ENCODE measurements at places on chromosomes 6 and 20. TPM values are rescaled to one million over a fixed set of nuclear protein-coding genes. Genes with fewer than 3 reads are reported as not detected.

DNA sequence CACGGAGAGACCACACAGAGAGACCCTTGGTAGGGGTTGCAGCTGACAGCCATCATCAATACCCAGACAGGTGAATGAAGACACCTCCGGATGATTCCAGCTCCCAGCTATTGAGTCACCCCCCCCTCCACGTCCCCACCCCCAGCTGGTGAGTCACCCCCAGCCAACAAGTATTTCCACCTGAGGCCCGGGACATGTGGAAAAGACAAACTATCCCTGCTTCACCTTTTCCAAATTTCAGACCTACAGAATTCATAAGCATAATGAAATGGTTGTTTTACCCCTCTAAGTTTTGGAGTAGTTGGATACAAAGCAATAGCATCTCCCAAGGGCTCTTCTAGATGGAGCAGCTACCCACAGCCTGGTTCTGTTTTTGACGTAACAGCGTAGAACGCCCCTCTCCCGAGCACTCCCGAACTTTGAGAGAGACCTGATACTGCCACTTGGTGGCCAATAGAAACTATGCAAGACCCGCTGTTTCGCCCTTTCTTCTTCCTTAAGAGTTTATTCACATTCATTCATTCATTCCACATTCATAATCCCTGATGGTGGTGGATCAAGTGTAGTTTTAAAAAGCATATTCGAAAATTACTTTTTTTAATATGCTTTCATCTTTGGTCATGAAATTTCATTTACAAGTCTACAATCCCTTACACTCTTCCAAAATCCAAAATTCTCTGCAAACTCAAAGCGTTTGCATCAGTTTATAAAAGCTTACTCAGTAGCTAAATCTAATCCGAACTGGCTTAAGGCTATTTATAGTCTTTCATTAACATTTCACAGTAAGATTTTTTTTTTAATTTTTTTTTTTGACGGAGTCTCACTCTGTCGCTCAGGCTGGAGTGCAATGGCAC is 15.1 kb upstream of the PPP1R16B start:
- no peak for DNase-seq
- no peaks in the 10 kb centered on the region for H3K27me3 ChIP-seq
- H3K4me3 ChIP-seq: no peak overlapping the region
- no peaks in the 10 kb centered on the region for H3K36me3 ChIP-seq
- no peak overlapping the region for H3K27ac ChIP-seq

- H3K4me3 ChIP-seq: no peak overlapping the region
- H3K27me3 ChIP-seq: peaks cover 18% of the 10 kb centered on the region
- H3K36me3 ChIP-seq: no peaks in the 10 kb centered on the region
- no peak for DNase-seq
- no peaks in the 10 kb centered on the region for H3K4me1 ChIP-seq
- H3K27ac ChIP-seq: no peak overlapping the region
These were observed 17.8 kb downstream of the GRM4 start for GRCh38 chr6:34128045-34128444.

DNA sequence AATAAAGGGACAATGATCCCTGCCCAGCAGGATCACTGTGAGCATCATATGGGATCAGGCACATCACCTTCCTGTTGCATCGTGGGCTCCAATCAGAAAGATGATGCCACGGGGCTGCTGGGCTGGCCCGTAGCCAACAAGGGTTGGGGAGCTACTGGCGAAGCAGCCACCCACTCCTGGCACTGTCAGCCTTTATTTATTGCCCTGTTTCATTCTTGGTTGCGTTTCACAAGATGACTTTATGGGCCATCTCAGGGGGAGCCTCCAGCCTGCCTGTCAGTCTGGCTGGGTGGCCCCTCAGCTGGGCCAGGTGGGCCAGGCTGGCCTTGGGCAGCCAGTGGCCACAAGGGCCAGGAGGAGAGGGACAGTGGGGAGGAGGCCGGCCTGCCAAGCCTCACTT is 17.3 kb downstream of the VSTM2L start:
- H3K27me3 ChIP-seq: peaks cover 13% of the 10 kb centered on the region
- no peak for DNase-seq
- H3K4me3 ChIP-seq: no peak overlapping the region
- no peak overlapping the region for H3K27ac ChIP-seq

DNA sequence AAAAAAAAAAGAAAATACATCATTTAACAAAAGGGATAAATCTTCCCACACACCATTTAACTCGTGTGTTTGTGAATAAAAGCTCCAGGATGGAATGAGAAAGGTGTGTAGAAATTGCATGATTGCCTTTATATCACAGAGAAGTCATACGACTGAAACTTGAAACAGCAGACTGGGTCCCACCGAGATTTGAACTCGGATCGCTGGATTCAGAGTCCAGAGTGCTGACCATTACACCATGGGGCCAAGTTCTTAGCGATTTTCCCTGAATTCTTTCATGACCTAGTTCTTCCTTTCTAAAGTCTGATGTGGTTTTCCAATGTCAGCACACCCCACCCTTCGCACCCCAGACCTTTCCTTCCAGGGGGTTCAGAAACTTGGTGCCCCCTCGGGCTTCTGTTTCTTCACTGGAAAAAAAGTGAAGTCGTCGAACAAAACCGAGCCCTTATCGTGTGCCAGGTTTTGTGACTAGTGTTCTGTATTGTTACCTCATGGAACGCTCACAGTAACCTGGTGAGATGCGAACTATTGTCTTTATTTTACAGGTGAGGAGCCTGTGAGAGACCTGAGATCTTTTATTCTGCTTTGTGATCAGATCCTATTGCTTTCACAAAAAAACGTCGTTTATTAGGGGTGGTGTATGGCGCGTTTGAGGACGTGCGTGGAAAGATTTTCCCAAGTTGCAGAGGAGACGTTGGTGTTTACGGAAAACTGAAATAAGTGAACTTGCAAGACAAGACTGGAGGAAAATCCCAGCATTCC is 120.8 kb downstream of the OR2B2 start:
- peaks cover 5% of the 10 kb centered on the region for H3K4me1 ChIP-seq
- DNase-seq: no peak

- no peaks in the 10 kb centered on the region for H3K27me3 ChIP-seq
- no peak for DNase-seq
- H3K4me1 ChIP-seq: no peaks in the 10 kb centered on the region
- no peak overlapping the region for H3K27ac ChIP-seq
These were observed 429.6 kb upstream of the JARID2 start for GRCh38 chr6:14816116-14816859.

- H3K36me3 ChIP-seq: no peaks in the 10 kb centered on the region
- no peak overlapping the region for H3K27ac ChIP-seq
- no peaks in the 10 kb centered on the region for H3K27me3 ChIP-seq
- no peak for DNase-seq
- no peaks in the 10 kb centered on the region for H3K4me1 ChIP-seq
- no peak overlapping the region for H3K4me3 ChIP-seq
These were observed 67.8 kb downstream of the SYNDIG1 start for GRCh38 chr20:24537210-24537609.

DNA sequence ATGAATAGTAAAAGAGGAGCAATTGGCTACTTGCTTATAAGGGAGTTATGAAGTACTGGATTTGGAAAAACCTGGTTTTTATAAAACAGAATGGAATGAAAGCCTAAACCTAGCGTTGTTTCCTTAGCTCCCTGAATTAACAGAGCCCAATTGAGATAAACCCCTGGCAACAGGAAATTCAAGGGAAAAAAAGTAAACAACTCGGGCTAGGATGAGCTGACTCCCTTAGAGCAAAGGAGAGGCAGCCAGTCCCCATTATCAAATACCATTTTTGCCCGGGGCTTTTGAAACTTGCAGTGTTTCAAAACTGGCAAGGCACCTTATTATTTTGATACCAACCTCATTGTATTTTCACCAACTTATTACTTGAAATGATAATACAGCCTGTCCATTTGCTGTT is 587.5 kb downstream of the CD109 start:
- H3K27ac ChIP-seq: no peak overlapping the region
- H3K4me3 ChIP-seq: no peak overlapping the region
- H3K27me3 ChIP-seq: no peaks in the 10 kb centered on the region
- H3K4me1 ChIP-seq: no peaks in the 10 kb centered on the region

DNA sequence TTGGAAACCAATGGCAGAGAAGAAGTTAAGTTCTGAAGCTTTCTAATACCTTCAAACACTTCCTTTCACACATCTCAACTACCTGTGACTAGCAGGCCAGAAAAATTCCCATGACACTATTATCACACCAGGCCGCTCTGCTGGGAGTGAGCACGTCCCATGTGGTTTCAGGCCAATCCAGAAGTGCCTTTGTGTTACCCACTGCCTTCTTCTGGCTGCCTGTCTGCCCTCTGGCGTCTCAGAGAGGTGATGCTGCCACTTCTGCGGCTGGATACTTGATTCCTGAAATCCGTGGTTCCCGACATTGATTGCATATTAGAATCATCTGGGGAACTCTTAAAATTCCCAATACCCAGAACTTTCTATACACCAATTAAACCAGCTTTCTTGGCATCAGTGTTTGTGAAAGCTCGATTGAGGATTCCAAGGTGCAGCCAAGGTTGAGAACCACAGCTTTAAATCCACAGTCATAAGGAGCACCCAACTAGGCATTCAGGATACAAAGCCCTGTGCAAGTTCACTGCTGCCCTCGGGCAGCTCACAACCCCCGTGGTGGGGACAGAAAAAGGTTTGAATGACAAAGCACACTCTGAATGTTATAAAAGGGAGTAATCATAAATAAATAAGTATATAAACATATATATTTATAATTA is 65.6 kb downstream of the STMND1 start:
- H3K36me3 ChIP-seq: no peaks in the 10 kb centered on the region
- no peaks in the 10 kb centered on the region for H3K27me3 ChIP-seq
- H3K4me3 ChIP-seq: no peak overlapping the region
- DNase-seq: no peak
- no peak overlapping the region for H3K27ac ChIP-seq

- H3K4me3 ChIP-seq: no peak overlapping the region
- no peak for DNase-seq
- H3K27ac ChIP-seq: no peak overlapping the region
- no peaks in the 10 kb centered on the region for H3K27me3 ChIP-seq
- H3K36me3 ChIP-seq: no peaks in the 10 kb centered on the region
- no peaks in the 10 kb centered on the region for H3K4me1 ChIP-seq
These were observed 300.2 kb downstream of the SOX4 start for GRCh38 chr6:21893793-21894192.

- H3K36me3 ChIP-seq: no peaks in the 10 kb centered on the region
- DNase-seq: no peak
- H3K4me3 ChIP-seq: no peak overlapping the region
- H3K27me3 ChIP-seq: peaks cover 6% of the 10 kb centered on the region
- no peaks in the 10 kb centered on the region for H3K4me1 ChIP-seq
- H3K27ac ChIP-seq: no peak overlapping the region
These were observed 17.7 kb upstream of the MYB start for GRCh38 chr6:135163440-135163738.

DNA sequence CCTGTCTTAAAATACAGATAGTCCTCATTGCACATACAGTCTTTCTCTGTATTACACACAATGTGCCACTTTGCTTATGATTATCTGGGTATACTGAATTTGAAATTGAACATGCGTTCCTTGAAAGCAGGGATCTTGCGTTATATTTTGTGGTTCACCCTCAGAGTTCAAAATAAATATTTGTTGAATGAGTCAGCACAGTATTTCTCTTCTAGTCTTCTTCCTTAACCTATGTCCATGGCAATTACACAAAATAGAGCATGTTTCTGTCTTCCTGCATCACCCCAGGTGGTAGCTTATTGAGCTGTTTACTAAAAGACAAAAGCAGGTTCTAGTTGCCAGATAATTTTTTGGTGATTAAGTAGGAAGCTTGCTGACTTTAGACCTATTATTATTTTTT is 272.9 kb upstream of the FERMT1 start:
- no peaks in the 10 kb centered on the region for H3K4me1 ChIP-seq
- no peaks in the 10 kb centered on the region for H3K27me3 ChIP-seq
- no peak overlapping the region for H3K4me3 ChIP-seq
- H3K36me3 ChIP-seq: no peaks in the 10 kb centered on the region

GRCh38 chr6:36793913-36794712 is 45.1 kb downstream of the CPNE5 start:
- H3K4me3 ChIP-seq: no peak overlapping the region
- H3K4me1 ChIP-seq: no peaks in the 10 kb centered on the region
- H3K27me3 ChIP-seq: peaks cover 3% of the 10 kb centered on the region

DNA sequence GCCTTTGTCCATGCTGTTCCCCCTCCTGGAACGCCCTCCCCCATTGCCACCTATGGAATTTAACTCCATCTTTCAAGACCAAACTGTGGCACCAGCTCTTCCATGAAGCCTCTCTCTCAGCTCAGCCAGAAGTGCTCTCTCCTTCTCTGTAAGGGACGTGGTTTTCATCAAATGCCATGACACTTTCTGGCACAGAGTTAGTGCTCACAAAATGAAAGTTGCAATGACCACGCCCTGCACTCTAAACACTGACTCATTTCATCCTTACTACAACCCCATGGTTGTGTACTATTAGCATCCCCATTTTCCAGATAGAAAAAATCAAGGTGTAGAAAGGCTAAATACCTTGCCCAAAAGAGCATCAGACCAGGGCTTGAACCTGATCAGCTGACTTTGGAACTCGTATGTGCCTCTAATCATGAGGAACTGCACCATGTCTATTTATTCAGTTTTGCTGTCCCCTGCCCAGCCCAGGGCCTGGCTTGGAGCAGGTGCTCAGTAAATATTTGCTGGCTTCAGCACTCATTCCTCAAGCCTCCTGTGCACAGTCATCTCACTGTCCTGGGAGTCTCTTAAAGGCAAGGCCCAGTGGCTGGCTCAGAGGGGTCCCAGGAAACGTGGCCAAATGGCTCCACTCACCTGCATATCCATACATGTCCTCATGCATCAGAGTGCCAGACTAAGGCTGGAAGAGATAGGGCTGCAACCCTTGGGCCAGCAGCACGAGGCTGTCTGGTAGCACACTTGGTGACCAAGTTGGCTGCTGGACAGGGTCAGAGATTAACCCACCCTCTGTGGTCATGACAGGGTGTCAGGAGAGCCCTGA is 77.9 kb downstream of the MRPL14 start:
- H3K27ac ChIP-seq: no peak overlapping the region
- H3K4me1 ChIP-seq: peaks cover 9% of the 10 kb centered on the region

DNA sequence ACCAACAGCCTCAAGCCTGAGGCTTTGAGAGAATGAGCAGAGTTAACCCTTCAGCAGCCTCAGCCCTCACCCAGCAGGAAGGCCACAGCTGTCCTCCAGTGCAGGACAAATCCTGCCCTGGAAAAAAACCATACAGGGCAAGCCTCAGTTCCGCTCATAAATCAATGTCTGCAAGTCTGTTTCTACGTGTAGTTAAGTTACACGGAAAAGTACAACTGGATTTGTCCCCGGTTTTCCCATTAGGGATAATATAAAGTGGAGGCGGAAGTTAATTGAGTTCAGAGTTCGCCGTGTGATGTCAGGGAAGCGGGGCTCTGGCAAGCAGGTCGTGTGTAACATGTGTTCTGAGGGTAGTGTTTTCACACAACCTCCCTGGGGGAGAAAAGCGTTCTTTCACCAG is 44.2 kb upstream of the EYA2 start:
- no peak overlapping the region for H3K27ac ChIP-seq
- no peaks in the 10 kb centered on the region for H3K36me3 ChIP-seq
- H3K4me1 ChIP-seq: no peaks in the 10 kb centered on the region

Gene PTCHD4
- 4.1 TPM for total RNA-seq

Gene ERVFRD-1
- 0.55 TPM for total RNA-seq

Gene TINAG
- total RNA-seq: not detected

Gene IGF2R
- total RNA-seq: 144 TPM

Gene PCSK2
- total RNA-seq: 17.7 TPM

Gene PNLDC1
- total RNA-seq: 0.49 TPM

Gene IL17A
- total RNA-seq: not detected

All from upper lobe of right lung (tissue), 1 donor.